ENCODE measurements at places on chromosomes 7 and 10. TPM values are rescaled to one million over a fixed set of nuclear protein-coding genes. Genes with fewer than 3 reads are reported as not detected.

DNA sequence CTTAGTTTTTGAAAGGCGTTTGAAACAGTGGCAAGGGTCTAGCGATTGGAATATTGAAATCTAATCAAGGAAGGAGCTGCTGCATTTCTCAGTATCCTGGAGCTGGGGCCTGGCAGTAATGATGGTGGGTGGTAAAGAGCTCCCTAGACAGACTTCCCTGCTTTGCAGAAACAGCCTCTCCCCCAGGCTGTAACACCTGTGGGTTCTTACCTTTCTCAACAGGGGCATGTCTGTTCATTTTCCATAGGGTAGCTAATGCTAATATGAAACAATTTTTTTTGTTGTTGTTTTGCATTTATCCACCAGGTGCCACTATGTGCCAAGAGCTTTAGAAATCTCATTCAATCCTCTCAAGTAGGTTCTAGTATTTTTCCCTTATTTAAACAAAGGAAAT lies 345.5 kb downstream of the REEP3 start:
- DNase-seq: no peak

Gene TBX20
- total RNA-seq: not detected

Gene VWDE
- 1.2 TPM for total RNA-seq

Gene RNF32
- total RNA-seq: 2.0 TPM

Gene PFKP
- total RNA-seq: 134 TPM

GRCh38 chr7:101948650-101949049 lies 131.2 kb downstream of the CUX1 start:
- DNase-seq: no peak

- DNase-seq: no peak
These were observed 59.8 kb downstream of the CPVL start for GRCh38 chr7:29086545-29086944.

GRCh38 chr7:29197916-29198315 lies 3.3 kb downstream of the CHN2 start:
- DNase-seq: no peak

All from colonic mucosa (tissue), 4 donors.